ENCODE measurements at places on chromosomes 11 and 22.

DNA sequence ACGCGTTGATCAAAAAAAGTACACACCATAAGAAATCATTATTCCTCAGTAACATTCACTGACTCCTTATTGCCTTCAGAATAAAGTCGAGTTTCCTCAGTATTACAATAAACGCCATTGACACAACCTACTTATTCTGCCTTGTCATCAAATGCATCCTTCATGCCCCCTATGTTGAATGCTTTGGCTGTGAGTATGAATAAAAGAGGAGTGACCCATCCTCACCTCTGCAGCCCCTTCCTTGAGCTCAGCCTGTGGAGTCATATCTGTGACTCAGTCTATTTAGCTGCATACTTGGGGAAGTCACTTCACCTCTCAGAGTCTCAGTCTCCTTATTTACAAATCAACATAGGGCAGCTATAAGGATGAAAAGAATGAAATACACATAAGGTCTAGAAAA lies 65.1 kb downstream of the USP35 start:
- ATAC-seq: no peak

GRCh38 chr22:47175151-47176025 lies 412.9 kb downstream of the TBC1D22A start:
- no peak for ATAC-seq

- ATAC-seq: peak; percentile 72
Observed at GRCh38 chr22:27810609-27811151, 9.1 kb upstream of the MN1 start.

DNA sequence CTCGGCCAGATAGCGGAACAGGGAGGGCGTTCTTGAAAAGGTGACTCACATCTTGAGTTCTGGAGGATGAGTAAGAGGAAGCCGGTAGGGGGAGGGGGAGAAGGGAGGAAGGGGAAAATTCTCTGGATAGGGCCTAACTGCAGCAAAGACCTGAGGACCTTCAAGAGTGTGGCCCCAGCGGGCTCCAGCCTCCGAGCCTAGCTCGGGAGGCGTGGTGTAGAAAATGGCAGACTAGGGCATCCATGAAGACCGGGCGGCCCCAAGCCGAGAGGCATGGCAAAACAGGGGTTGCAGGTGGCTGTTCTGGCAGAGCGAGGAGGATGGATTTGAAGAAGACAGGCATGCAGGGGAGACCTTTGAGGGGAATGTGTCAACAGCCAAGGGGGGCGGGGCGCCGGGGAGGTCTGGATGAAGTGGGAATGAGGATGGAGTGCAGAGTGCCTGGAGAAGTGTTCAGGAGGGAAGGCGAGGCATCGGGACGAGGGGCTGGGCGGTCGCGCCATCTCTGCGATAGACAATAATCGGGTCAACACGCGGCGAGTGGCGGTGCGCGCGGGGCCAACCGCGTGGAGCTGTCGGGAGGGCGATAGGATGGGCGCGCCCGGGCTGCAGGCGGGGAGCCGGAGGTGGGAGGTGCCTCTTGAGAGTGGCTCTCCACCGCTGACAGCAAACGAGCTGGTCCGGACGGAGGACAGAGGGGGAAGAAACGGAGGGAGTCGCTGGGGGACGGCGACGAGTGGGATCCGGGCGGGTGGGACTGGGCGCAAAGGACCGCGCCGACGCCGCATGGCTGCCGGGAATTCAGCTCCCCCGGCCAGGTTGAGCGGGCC lies 40.0 kb upstream of the CREB3L1 start:
- peak; percentile 53 for ATAC-seq
